Activated T-helper 2 cell treated with anti-CD3 and anti-CD28 coated beads, Interferon-gamma antibody, Interleukin-2, Interleukin-4, amounts not matched to agents 10 μg/mL and 5 μg/mL and 100 μg/mL, durations not matched to agents 14 hours and 24 hours and 36 hours (primary cell): ENCODE measurements at places on chromosomes 11 and 22. TPM values are rescaled to one million over a fixed set of nuclear protein-coding genes. Genes with fewer than 3 reads are reported as not detected.

GRCh38 chr22:26281941-26282340, 112.7 kb downstream of the SEZ6L start:
- no peak for DNase-seq

- DNase-seq: no peak
Observed at GRCh38 chr11:69002570-69003231, 10.3 kb downstream of the MRGPRF start.

GRCh38 chr11:38304926-38305325, 1706.9 kb upstream of the RAG2 start:
- no peak for DNase-seq

Gene NCR3LG1
- 10.0 and 11.4 TPM in 2 replicates for total RNA-seq
